ENCODE measurements at places on chromosomes 4 and X.

- no peaks in the 10 kb centered on the region for H3K4me1 ChIP-seq
- H3K4me3 ChIP-seq, result no peak overlapping the region
- H3K27me3 ChIP-seq, result peaks cover 62% of the 10 kb centered on the region
- no peak overlapping the region for H3K27ac ChIP-seq
Observed at GRCh38 chr4:47713129-47713834, 124.6 kb downstream of the CORIN start.

- H3K4me1 ChIP-seq, result no peaks in the 10 kb centered on the region
- H3K4me3 ChIP-seq, result no peak overlapping the region
- no peaks in the 10 kb centered on the region for H3K27me3 ChIP-seq
- no peaks in the 10 kb centered on the region for H3K36me3 ChIP-seq
- DNase-seq, result no peak
Observed at GRCh38 chr4:176635372-176636261, 157.1 kb downstream of the VEGFC start.

DNA sequence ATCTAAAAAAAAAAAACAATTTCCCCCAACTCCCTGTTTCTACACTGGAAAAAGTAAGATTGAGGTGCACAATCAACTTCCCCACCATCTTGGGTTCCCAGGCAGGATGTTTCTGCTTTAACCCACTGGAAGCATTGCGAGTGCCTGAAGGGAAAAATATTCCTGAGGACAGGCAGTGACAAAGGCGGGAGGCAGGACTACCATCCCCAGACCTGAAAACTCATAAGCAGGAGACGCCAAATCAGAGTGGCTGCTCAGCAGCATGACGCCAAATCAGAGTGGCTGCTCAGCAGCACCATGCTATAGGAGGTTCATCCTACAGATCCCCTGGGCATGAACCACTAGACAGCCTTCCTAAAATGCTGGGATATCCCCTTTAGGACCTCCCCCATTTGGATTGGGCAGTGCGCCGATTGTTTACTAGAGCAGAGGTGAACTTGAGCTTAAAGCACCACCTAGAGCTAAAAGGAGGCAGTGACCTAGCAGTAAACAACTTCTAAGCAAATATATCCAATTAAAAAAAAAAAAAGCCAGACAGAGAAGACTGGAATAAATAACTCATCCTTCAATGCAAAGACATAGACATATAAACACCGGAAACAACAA is 35.0 kb upstream of the GK start:
- no peak overlapping the region for H3K27ac ChIP-seq
- no peaks in the 10 kb centered on the region for H3K4me1 ChIP-seq
- no peaks in the 10 kb centered on the region for H3K36me3 ChIP-seq
- H3K4me3 ChIP-seq, result no peak overlapping the region
- DNase-seq, result no peak

DNA sequence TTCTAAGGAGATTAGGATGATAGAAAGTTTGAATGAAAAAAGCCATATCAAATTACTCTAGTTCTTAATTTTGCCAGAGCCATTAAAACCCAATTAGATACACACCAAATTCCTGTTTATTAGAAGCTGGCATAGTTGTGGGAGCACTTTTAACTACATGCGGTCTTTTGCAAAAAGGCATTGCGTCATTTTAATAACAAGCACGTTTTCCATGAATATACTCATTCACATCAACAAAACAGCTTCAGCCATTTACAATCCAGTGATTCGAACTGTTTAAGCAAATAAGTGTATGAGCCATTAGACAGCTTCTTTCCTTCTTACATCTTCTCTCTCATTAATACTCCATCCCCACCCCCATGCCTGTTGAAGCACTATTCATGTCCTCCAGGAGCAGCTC is 109.5 kb upstream of the EOLA2 start:
- peaks cover 14% of the 10 kb centered on the region for H3K27me3 ChIP-seq
- H3K27ac ChIP-seq, result no peak overlapping the region
- no peaks in the 10 kb centered on the region for H3K4me1 ChIP-seq
- no peak for DNase-seq
- no peaks in the 10 kb centered on the region for H3K36me3 ChIP-seq

DNA sequence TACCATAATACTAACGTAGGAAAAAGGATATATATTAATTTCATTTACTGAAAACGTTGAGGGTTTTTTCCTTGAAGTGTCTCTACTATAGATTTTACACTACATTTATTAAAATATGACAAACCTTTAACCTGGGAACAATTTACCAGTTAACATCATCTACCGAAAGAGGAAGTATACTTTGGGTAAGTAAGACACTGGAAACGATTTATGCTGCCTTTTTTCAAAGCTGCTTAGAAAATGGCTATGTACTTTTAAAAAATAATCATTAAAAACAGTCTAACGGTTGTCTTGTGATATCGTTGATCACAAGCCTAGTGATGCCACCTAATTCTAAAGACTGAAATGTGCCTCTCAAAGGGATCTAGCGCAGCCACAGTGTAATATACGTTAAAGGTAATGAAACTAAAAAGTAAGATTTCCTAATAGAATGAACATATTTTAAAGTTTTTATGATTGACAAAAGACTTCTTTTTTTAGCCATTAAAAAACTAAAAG is 50.4 kb downstream of the STX18 start:
- H3K27ac ChIP-seq, result no peak overlapping the region
- DNase-seq, result no peak
- H3K27me3 ChIP-seq, result no peaks in the 10 kb centered on the region
- peaks cover 7% of the 10 kb centered on the region for H3K4me1 ChIP-seq

DNA sequence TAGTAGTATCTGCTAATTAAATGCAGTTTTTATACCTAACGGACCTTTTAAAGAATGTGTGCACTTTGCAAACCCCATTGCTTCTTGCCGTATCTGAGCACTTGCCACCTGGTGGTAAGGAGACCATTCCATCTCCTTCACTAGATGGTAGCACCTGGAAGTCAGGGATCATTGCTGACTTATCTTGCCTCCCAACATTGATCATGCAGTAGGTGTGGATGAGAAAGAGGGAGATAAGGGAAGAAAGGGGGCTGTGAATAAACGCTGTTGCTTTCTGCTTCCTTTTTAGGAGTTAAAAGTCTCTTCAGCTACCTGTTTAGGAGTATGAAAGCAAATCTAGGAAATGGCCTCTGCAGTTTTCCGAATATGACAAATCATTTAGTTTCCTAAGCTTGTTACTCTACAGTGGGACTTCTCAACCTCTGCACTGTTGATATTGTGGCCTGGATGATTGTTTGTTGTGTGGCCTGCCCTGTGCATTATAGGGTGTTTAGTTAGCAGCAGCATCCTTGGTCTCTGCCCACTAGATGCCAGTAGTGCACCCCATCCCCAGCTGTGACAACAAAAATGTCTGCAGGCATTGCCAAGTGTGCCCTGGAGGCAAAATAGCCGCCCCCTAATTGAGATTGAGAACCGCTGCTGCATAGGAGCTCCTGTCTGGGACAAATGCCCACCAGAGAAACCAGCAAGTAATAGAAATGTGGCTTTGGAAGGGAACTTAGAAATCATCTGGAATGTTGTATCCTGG is 38.8 kb downstream of the GAB1 start:
- no peak overlapping the region for H3K4me3 ChIP-seq
- DNase-seq, result no peak
- no peaks in the 10 kb centered on the region for H3K4me1 ChIP-seq
- peaks cover 13% of the 10 kb centered on the region for H3K27me3 ChIP-seq
- H3K27ac ChIP-seq, result no peak overlapping the region

DNA sequence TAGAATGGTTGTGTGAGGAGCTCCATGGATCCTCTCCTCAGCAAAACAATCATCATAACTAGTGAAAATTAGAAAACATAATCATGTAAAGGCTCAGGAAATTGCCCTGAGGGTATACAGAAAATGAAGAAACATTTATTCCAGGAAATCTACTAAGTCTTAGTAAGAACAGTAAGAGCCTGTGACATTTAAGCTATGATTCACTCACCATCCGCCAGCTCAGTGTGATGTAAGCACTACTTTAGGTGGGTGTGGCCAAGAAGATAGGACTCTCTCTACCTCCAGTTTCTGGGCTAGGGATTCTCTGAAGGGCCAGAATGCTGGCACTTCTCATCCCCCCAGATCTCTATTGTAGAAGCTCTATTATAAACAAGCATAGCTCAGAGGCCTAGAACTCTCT is 147.5 kb downstream of the DLG3 start:
- H3K4me3 ChIP-seq, result no peak overlapping the region
- no peaks in the 10 kb centered on the region for H3K4me1 ChIP-seq
- no peak overlapping the region for H3K27ac ChIP-seq
- H3K27me3 ChIP-seq, result no peaks in the 10 kb centered on the region
- no peak for DNase-seq
- H3K36me3 ChIP-seq, result no peaks in the 10 kb centered on the region

GRCh38 chr4:22739968-22740367 is 47.2 kb downstream of the GBA3 start:
- no peaks in the 10 kb centered on the region for H3K27me3 ChIP-seq
- DNase-seq, result no peak
- H3K27ac ChIP-seq, result no peak overlapping the region
- no peak overlapping the region for H3K4me3 ChIP-seq

DNA sequence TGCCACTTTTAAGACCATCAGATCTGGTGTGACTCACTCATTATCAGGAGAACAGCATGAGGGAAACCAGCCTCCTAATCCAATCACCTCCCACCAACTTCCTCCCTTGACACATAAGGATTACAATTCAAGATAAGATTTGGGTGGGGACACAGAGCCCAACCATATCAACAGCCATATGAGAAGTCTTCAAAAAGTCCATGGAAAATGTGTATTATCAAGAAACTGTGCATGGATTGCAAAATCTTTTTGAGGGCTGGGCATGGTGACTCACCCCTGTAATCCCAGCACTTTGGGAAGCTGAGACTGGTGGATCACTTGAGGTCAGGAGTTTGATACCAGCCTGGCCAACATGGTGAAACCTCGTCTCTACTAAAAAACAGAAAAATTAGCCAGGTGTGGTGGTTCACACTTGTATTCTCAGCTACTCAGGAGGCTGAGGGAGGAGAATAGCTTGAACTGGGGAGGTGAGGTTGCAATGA is 17.8 kb upstream of the RPL39 start:
- no peak for DNase-seq
- no peak overlapping the region for H3K27ac ChIP-seq
- no peaks in the 10 kb centered on the region for H3K4me1 ChIP-seq
- H3K4me3 ChIP-seq, result no peak overlapping the region

- DNase-seq, result no peak
- H3K4me1 ChIP-seq, result no peaks in the 10 kb centered on the region
- no peak overlapping the region for H3K27ac ChIP-seq
- no peaks in the 10 kb centered on the region for H3K36me3 ChIP-seq
Observed at GRCh38 chr4:147560625-147561024, 56.6 kb upstream of the TMEM184C start.

- H3K4me1 ChIP-seq, result no peaks in the 10 kb centered on the region
- no peak for DNase-seq
- no peak overlapping the region for H3K27ac ChIP-seq
- H3K4me3 ChIP-seq, result no peak overlapping the region
Observed at GRCh38 chrX:41064018-41064417, 21.2 kb upstream of the USP9X start.

GRCh38 chr4:84146300-84146959 is 352.7 kb downstream of the NKX6-1 start:
- no peak overlapping the region for H3K27ac ChIP-seq
- no peaks in the 10 kb centered on the region for H3K4me1 ChIP-seq
- DNase-seq, result no peak
- H3K4me3 ChIP-seq, result no peak overlapping the region

GRCh38 chrX:150086371-150086770 is 148.1 kb upstream of the EOLA2 start:
- no peaks in the 10 kb centered on the region for H3K27me3 ChIP-seq
- no peak for DNase-seq
- no peak overlapping the region for H3K4me3 ChIP-seq

DNA sequence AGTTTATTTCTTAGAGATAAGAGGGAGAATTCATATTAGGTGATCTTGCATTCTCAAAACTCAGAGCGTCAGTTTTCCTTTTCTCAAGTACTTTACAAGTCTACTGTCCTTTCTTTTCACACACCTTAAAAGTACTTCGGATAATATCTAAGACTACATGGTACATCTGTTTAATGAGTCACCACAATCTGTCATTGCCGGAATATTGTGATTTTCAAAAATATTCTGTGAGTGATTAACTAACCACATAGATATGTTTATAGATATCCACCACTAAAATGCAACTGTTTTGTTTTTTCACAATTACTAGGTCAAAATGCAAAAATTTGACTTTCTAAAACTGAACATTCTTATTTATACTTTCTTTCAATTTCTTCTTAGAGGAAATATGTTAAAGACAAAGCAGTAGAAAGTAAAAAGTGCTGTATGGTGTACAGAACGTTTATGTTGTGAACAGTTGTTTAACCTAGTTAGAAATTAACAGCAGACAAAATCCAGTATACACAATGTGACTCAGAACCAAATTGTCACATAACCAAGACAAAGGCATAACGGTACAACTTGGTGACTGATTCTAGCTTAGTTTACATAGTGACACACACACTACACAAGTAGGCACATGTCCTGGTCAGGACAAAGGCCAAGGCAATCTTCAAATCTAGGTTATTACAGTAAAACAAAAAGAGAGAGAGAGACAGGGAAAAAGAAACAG is 482.9 kb downstream of the NAF1 start:
- no peaks in the 10 kb centered on the region for H3K4me1 ChIP-seq
- no peaks in the 10 kb centered on the region for H3K27me3 ChIP-seq
- no peaks in the 10 kb centered on the region for H3K36me3 ChIP-seq

- H3K27me3 ChIP-seq, result no peaks in the 10 kb centered on the region
- H3K4me1 ChIP-seq, result no peaks in the 10 kb centered on the region
- no peak overlapping the region for H3K4me3 ChIP-seq
- H3K36me3 ChIP-seq, result no peaks in the 10 kb centered on the region
- no peak for DNase-seq
Observed at GRCh38 chr4:137768196-137768595, 235.9 kb upstream of the PCDH18 start.

DNA sequence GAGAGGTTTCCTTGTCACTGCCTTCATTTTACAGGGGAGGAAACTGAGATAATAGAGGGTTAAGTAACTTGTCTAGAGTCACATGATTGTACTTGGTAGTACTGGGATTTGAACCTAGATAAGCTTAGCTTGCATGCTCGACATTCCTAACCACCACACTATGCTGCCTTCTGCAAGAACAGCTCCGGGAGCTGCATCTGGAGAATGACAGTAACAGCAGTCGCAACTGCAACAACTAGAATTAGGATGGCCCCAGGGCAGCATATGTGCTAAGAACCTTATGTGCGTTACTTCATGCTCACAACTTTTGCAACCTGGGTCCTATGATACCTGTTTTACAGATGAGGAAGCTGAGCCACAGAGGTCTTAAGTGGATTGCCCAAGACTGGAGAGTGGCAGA is 89.5 kb upstream of the LCORL start:
- DNase-seq, result no peak
- H3K27me3 ChIP-seq, result peaks cover 19% of the 10 kb centered on the region
- H3K4me3 ChIP-seq, result no peak overlapping the region

DNA sequence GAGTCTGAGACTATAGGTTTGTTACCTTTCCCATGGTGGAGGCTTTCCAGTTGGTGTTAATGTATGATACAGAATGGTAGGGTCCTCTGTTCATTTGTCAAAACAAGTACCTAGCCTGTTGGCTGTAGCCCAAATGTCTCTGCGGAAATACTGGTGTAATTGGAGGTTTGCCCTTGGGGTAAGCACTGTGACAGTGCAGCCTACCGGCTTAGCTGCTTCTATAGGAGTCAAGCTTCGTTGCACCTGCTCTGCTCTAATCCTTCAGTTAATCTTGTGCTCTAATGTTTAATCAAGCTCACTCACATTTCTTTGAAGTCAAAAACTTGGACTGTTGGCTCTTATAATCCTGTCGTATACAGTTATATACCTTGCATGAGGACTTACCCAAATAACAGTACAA is 203.4 kb downstream of the CCNG2 start:
- DNase-seq, result no peak
- H3K27ac ChIP-seq, result no peak overlapping the region
- H3K27me3 ChIP-seq, result peaks cover 7% of the 10 kb centered on the region
- no peaks in the 10 kb centered on the region for H3K36me3 ChIP-seq
- no peaks in the 10 kb centered on the region for H3K4me1 ChIP-seq

All from effector memory CD8-positive, alpha-beta T cell (primary cell).